ENCODE measurements at places on chromosomes 5 and 9.

DNA sequence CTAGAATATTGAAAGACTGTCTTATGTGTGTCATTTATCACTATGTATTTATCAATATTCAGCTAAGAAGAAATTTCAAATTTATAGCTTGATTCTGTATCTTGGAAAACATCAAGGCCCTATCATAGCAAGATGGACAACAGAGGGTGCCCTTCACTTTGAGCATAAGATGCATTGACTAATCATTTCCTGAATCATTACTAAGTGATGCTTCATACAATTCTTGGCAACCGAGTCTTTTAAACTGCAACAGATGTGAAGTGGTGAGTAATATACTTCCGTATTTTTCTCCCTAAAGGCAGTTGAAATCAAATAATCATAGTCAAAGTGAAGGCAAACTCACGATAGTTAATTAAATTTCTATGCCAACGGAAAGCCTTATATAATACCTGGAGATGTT lies 318.6 kb upstream of the RGMB start:
- peak; percentile 62 for DNase-seq

DNA sequence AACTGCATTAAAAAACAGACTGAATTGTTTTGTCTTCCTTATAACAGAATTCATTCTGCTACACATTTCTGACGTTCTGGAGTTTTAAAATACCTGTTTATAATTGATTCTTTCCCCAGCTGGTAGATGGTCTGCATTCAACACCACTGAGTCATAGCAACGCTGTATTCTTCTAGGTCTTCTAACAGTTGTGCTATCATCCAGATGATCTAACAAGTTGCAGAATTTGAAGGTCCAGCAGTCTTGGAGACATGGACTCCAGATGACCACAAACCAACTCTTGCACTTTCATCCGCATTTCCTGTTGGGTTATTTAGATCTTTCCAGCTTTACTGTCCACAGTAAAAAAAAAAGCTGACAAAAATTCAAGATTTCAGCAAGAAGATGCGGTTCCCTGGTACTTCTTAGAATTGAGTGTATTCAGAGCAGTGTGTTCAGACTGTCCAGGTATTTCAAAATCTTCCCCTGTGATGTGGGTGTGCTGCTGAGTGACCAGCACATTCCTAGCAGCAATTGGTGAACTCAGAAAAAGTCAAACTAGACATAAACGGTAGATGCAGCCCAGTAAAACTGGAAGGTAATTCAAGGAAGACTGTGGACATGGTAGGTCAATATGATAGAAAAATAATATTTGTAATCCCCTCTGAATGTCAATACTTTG lies 50.2 kb downstream of the CSNK1A1 start:
- no peak for DNase-seq

- peak; percentile 47 for DNase-seq
Measured at GRCh38 chr9:16726718-16727451, 143.6 kb downstream of the BNC2 start.

- no peak for DNase-seq
Measured at GRCh38 chr9:97847474-97848214, 5.4 kb upstream of the FOXE1 start.

DNA sequence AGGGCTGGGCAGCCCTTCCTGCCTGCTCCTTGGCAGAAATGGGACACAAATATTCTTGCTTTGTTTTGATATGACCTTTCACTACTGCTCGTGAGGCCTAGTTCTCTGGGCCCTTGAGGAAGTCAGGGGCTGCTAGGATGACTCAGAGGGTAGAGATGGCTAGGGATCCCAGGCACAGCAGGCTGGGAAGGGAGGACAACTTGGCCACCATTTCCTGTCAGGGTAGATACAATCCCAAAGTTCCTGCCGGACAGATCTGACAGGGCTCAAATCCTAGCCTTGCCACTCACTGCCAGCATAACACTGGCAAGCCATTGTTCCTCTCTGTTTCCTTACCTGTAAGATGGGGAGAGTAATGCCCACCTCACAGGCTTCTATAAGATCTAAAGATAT lies 31.7 kb upstream of the MEIKIN start:
- DNase-seq, result no peak

DNA sequence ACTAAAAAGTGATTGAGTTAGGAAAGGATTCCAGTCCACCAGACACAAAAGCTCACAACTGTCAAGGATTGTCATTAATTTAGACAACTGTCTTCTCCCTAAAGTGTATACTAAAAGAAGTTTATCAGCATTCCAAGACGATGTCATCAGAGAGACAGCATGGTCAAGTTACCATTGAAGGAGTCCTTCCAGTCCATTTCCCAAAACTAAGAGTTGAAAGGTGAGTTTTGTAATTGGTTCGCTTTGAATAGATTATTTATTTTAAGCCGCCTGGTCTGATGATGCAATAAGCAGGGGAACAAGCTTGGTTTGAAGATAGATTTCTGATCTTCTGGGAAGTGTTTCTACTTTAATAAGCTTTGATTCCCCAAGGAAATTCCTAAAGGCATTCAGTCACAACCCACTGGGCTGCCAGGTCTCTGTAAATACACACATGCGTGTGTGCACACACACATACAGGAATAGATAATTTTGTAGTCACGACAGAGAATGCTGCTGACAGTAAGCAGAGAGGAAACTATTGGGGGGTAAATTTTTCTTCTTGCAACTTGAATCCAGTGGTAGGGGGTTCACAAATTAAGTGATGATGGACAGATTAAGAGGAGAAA lies 234.8 kb downstream of the PIK3R1 start:
- no peak for DNase-seq

GRCh38 chr5:14547666-14548065 lies 33.9 kb upstream of the OTULINL start:
- no peak for DNase-seq

- no peak for DNase-seq
Measured at GRCh38 chr5:71934322-71934721, 173.0 kb upstream of the MAP1B start.

- DNase-seq, result peak; percentile 40
Measured at GRCh38 chr9:4750023-4750673, 9.1 kb upstream of the AK3 start.

- no peak for DNase-seq
Measured at GRCh38 chr5:31412324-31412723, 119.6 kb downstream of the DROSHA start.

DNA sequence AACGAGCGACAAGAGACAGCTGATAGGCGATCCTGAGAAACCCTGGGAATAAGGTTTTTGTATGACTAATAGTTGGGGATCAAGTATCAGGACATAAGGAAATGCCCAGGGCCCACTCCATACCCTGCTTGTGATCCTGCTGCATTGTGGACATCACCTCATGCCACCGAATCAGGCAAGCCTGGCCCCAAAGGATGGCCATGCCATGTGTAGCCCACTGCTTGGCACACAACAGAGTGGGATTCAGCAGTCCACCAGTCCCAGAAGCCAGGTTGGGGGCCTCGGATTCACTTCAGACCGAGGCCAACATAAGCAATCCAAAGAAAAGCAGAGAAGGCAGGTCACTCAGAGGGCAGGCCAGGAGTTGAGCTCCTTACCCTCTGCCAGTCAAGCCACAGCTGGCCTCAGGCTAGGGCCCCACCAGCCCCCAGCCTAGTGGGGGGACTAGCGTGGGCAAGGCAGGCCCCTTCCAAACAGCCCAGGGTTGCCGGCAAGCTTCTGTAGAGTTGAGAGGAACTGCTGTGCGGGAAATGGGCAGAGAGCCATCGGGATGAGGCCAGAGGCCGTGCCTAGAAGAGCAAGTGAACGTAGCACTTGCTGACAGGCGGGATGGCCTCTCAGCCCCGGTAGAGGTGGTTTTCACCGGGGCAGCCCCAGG lies 5.0 kb downstream of the NOP16 start:
- DNase-seq, result no peak

DNA sequence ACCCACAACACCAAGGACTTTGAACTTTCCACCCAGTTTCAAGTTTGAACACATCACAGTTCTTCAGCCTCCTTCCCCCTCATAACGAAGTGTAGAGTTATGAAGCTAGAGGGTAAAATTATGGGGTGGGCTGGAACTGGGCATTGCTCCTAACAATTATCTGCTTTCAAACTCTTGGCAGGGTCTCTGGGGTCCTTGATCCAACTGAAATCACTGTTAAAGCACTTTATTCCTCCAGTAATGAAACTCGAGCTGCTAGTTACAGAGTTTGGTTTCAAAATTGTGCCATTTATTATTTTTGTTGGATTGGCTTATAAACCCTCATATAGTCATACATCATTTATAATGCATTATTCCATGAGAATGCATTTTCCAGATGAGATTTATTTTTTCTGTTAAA lies 158.5 kb downstream of the RGS3 start:
- DNase-seq, result no peak

DNA sequence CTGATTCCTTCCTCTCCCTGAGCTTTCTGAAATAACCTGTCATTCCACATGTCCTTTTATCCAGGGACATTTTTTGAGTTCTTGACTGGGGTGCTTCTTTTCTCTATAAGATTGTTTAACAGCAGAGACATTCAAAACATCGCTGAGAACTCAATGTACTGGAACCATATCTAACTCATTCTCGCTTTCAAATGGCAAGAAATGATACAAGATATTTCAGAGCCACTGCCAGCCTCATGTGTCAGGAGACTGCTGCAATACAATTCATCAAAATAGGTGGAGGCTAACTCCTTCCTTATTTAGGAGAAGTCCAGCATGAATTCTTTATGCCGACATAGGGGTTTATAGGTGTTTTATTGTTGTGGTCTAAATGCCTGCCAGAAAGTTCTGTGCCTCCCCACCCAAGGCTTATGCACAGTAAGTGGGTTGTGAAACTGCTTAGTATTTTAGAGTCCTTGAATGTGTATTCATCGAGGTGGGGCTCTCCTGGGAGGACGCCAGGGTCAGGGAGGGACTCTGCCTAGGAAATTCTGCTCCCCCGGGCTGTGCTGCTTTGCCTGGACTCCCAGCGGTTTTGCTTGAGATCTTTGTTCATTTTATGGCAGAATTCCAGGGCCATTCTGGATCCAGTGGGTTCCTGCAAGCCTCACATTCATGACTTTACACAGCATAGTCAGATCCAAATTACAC lies 53.9 kb downstream of the ZNF474 start:
- no peak for DNase-seq

DNA sequence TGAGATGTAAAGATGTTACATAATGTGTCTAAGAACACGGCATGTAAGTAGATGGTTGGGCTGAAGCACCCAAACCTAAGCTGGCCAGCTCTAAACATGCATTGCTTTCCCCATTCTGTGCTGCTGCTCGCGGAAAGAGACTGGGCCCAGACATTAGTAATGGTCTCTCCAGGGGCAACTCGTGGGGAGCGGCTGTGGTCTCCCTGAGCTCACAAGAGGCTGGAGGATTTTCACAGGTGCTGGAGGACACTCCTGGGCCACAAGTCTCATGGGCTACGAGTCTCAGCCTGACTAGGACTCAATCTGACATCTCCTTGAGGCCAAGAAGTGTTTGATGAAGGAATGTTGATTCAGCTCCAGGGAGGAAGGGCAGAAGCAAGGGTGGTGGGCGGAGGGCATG lies 92.7 kb upstream of the PTCH1 start:
- no peak for DNase-seq

GRCh38 chr5:98786191-98786853 lies 12.9 kb downstream of the RGMB start:
- DNase-seq, result no peak

DNA sequence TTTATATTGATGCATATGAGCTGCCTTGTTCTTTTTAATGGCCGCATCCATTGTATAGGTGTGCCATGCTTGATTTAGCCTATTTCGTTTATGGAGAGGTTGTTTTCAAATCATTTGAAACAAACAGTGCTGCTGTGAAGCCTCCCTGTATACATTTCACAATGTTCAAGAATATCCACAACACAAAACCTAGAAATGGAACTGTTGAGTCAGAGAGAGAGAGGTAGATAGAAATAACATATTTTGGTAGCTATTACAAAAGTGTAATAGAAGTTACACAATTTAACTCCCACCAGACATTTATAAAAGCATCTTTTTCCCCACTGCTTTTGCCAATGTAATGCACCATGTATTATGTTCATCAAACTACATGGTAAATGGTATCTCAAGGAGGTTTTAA lies 82.0 kb downstream of the FRMD3 start:
- DNase-seq, result no peak

- no peak for DNase-seq
Measured at GRCh38 chr9:129909851-129910250, 74.6 kb downstream of the USP20 start.

DNA sequence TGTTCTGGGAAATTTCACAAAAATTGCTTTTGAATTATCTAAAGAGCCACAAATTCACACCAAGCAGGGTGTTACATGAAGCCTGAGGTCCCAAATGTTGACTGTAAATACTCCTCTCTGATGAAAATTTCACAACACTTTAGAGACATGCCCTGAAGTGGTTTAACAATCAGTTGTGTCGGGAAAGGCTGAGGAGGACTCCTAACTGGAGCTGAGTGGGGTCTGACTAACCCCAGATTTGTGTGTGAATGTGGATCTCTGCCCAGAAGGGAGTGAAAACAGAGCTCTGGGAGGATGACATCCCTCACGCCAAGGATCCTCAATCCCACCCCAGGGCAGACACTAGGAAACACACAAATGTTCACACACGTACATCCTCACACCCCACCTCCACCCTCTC lies 31.1 kb upstream of the GRXCR2 start:
- DNase-seq, result no peak

- no peak for DNase-seq
Measured at GRCh38 chr5:9020996-9021395, 524.9 kb downstream of the SEMA5A start.

- DNase-seq, result no peak
Measured at GRCh38 chr9:94150890-94151650, 66.8 kb downstream of the PTPDC1 start.

GRCh38 chr9:81633952-81634854 lies 55.1 kb downstream of the TLE1 start:
- DNase-seq, result no peak

- DNase-seq, result no peak
Measured at GRCh38 chr5:12566441-12566840, 662.2 kb upstream of the CTNND2 start.

GRCh38 chr5:96687812-96688453 lies 25.8 kb downstream of the CAST start:
- peak; percentile 61 for DNase-seq

DNA sequence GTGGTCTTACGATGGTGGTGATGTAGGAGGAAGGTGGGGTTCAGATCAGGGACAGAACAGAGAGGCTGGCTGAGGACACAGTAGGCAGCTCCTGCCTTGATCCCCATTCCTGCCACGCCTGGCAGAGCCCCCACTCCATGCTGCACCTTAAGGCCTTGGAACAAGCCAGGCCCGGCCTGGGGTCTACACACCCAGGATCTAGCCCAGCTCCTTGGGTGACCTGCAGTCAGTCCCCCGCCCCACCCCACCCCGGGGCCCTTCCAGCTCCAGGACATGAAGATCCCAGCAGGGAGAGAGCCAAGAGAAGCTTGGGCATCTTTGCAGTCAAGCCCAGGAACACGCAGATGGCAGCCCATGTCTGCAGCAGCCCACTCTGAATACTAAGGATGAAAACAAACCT lies 34.7 kb downstream of the WHRN start:
- no peak for DNase-seq

- no peak for DNase-seq
Measured at GRCh38 chr5:11797132-11797531, 107.1 kb downstream of the CTNND2 start.

DNA sequence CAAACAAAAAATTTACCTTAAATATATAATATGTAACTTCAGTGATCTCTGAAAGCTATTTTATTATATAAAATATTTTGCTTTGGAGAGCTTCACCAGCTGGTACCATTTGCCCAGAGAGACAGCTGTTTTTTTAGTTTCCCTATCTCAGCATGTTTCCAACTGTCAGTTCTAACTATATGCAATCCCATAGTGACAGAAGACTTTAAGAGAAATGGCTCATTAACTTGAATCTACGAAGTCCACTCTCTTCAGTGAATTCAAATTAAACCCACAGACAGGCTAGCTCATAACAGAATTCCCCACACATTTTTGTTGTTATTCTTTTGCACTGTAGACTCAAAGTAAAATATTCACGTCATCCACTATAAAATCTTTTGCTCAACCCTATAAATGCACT lies 251.8 kb upstream of the POU5F2 start:
- DNase-seq, result no peak

Measured in NCI-H460 (cell line).